Esophagus mucosa (tissue), 1 donor: ENCODE measurements at places on chromosomes 16 and 17.
A peak's percentile ranks its signal among the peaks of the same experiment; 100 is the strongest.

DNA sequence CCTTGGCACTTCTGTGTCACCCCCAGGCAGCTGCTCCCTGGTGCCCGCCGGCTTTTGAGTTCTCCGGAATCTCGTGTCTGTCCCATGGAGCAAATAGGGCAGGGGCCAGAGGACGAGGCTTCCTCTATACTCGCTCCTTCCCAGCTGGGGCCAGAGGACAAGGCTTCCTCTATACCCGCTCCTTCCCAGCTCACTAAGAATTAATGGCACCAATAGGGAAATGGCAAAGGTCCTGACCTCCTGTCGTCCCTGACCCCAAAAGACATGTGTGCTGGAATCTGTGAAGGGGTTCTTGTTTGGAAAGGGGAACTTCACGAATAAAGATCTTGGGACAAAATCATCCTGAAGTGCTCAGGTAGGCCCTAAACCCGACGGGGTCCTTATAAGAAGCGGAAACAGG is 7.6 kb downstream of the SGSH start:
- ATAC-seq = no peak

- ATAC-seq = no peak
These were observed 186.6 kb upstream of the ZFHX3 start for GRCh38 chr16:73234496-73234895.

DNA sequence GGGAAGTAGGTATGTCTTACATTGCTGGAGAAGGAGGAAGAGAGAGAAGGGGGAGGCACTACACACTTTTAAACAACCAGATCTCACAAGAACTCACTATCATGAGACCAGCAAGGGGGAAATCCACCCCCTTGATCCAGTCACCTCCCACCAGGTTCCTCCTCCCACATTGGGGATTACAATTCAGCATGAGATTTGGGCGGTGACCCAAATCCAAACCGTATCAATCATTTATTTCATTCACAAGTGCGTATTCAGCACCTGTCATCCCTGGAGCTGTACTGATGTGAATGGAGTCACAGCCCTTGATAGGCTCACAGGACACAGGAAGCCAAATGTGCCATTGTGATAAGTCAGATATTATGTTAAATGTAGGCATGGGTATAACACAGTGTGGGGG is 228.3 kb upstream of the HSBP1 start:
- no peak for ATAC-seq

DNA sequence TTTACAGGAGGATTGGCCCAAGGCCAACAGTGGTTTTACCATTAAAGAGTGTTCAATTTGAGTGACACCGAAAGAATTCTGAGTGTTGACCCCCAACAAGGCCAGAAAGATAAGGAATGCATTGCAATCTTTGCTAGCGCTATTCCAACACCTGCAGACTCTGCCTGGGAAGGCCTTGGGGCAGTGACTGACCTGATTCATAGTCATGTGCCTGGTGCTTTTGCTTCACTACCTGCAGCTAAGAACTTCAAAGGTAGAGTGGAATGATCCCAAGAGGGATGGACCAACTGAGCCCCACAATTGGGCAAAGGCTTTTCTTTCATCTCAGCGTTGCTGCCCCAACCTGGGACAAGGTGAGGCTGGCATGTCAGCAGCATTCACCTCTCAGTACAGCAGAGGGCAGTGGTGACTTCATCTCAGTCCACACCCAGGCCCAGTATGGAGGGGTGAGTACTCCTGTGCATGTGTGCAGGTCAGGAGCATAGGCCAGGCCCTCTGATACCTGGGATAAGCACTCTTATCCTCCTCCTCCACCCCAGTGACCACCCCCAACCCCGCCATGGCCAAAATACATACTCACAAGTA is 149.6 kb upstream of the GNAO1 start:
- peak; percentile 77 for ATAC-seq

DNA sequence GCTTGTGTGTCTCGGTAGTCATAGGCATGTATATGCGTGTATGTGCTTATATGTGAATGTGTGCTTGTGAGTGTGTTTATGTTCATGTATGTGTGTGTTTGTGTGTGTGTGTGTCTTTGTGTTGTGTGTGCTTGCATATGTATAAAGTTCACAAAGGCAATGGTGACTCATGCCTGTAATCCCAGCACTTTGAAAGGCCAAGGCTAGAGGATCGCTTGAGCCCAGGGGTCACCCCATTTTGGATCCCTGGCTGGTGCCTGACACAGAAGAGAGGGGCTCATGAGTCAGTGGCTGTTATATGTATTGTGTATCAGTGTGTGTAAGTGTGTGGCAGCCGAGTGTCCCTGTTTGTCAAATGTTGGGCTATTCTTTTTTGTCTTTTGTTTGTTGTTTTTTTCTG is 69.3 kb downstream of the ABCC1 start:
- ATAC-seq = no peak

DNA sequence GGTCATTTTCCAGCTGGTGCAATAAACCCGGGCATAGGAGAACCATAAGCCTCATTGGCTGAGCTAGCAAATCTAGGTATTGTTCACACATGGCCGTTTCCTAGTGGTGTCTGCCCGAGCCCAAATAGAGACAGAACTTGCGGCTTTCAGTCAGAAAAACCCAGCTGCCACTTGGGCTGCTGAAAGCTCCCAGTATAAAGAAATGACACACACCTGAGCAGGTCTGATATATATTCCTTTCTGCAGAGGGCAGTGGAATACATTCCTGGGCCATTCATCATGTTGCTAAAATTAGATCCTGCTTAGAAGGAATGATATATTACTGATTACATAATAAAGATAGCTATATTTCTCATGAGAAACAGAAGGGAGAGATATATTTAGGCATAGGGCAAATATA is 83.9 kb upstream of the IRX5 start:
- peak; percentile 91 for ATAC-seq

- no peak for ATAC-seq
These were observed 39.4 kb upstream of the PHB1 start for GRCh38 chr17:49454050-49454449.

- ATAC-seq = no peak
These were observed 15.2 kb downstream of the ARHGAP17 start for GRCh38 chr16:24999856-25000461.

DNA sequence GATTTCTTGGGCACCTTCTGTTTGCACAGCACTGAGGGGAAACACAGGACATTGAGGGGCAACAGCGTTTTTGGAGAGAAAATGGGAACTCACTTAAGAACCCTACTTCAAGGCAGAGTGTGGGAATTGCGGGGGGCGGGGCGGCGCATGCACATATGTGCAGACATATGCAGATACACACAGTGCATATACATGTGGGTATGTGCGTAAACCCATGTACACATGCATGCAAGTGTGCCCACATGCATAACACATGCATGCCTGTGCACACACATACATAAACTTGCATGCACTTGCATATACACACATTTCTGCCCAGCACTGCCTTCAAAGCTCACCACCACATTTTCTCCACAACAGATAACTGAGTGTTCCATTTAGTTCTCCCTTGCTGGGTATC is 32.4 kb downstream of the NLRC5 start:
- ATAC-seq = no peak

- no peak for ATAC-seq
These were observed 32.5 kb downstream of the MARF1 start for GRCh38 chr16:15610369-15610871.

DNA sequence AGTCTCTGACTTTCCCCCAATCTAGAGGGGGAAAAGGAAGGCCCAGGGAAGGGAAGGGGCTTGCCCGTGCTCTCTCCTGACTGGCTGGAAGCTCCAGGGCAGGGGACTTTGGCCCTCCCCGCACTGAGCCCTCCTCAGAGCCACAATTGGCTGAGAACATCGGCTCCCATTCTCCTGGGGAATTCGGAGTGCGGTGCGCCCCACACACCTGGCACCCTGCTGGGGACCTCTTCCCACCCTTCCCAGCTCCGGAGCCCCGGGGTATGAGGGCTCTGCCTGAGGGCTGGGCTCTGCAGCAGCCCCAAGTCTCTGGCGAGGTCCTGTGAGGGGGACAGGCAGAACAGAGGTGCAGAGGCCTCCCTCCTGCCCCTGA is 36.0 kb downstream of the PIMREG start:
- ATAC-seq = no peak

DNA sequence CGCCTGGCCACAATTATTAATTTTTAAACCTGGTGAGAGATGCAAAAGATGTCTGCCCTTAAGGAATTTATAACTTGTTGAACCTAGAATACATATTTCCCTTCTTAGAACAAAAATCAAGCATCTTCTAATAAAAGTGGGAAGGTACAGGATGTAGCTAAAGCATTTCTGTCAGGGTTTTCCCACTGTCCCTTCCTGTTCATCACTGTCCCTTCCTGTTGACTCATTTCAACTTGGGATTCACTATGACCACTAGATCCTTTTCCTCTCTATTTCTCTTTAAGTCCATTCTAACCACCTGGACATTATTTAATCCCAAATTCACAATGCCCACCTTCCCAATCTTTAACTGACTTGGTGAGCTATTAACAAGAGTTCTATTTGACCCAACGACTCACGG is 33.9 kb upstream of the CDRT4 start:
- no peak for ATAC-seq

DNA sequence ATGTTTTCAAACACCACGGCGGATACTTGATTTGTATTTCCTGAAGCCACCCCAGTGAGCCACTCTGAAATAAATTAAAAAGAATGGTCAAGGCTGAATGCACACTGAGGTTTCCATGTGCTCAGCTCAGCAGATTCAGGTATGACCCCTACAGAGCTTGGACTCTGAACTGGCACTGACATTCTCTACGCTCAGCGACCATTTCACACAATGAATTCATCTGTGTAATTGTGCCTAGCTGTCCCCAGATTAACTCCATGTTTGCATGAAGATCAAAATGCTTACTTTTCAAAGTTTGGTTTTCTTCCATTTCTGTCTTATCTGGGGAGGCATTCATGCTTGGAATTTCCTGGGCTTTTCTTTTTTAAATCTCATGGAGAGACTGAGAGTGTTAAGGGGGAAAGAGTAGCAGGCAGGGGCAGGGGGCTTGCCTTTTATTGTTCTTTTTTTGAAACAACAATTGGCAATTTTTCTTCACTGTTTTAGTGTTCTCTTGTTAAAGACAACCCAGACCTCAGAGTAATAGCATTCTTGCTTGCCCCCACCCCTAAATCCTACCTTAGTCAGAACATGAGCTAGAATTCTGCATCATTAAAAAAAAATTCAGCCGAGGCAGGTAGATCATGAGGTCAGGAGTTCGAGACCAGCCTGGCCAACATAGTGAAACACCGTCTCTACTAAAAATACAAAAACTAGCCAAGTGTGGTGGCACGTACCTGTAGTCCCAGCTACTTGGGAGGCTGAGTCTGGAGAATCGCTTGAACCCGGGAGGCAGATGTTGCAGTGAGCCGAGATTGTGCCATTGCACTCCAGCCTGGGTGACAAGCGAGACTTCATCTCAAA is 85.5 kb upstream of the HNF1B start:
- ATAC-seq = no peak

DNA sequence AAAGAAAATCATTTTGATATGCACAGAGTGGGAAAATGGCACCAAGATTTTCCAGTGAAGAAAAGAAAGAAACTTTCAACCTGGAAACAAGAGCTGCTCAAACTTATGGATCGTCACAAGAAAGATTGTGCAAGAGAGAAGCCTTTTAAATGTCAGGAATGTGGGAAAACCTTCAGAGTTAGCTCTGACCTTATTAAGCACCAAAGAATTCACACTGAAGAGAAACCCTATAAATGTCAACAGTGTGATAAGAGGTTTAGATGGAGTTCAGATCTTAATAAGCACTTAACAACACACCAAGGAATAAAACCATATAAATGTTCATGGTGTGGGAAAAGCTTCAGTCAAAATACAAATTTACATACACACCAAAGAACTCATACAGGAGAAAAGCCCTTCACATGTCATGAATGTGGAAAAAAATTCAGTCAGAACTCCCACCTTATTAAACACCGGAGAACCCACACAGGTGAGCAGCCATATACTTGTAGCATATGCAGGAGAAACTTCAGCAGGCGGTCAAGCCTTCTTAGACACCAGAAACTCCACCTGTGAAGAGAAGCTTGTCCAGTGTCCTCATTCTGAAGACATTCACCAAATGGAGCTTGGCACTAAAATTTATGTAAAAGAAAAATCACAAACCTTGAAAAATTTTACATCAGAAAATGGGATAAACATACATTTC is 12.2 kb downstream of the ZNF75A start:
- no peak for ATAC-seq

DNA sequence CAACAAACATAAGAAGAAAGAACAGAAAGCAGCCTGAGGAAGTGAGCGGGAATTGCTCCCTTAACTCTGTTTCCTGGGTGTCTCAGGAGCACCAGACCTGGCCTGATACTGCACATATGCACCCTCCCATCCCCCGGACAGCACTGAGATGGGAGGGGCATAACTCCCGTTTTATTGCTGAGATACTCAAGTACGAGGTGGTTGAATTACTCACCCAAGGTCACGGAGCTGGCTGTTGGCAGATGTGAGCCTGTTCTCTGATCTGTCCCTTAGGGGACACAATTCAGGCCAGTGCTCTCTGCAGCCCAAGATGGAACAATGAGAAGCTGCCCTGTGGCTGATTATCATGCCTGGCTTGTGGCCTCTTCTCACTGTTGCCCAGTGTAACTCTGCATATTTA is 9.1 kb upstream of the MED9 start:
- ATAC-seq = peak; percentile 10

DNA sequence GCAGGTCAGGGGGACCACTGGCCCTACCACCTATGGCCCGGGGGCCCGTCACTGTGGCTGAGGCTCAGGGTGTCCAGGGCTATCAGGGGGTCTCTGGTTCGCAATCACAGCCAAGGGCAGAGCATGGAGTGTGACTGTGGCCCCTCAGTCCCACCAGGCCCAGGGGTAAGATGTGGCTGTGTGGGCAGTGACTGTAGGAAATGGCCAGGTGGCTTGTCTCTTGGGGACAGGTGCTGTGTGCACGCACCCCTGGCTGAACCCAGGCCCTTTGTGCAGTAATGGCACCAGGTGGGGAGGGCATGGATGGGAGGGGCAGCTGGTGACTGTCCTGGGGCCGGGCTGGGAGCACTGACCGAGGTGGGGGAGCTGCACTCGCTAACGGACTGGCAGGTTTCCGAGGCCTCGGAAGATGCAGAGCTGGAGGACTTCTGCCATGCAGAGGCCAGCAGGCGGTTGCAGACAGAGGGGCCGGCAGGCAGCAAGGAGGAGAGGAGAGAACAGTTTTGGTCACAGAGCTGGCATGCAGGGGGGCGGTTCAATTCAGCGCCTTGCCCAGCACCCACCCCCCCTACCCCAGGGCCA is 18.8 kb downstream of the IL34 start:
- ATAC-seq = no peak

GRCh38 chr17:82415786-82416185 is 2.4 kb upstream of the HEXD start:
- no peak for ATAC-seq

- no peak for ATAC-seq
These were observed 19.3 kb downstream of the PEMT start for GRCh38 chr17:17572010-17572785.

- ATAC-seq = no peak
These were observed 44.6 kb upstream of the ADCY9 start for GRCh38 chr16:4160658-4161430.

DNA sequence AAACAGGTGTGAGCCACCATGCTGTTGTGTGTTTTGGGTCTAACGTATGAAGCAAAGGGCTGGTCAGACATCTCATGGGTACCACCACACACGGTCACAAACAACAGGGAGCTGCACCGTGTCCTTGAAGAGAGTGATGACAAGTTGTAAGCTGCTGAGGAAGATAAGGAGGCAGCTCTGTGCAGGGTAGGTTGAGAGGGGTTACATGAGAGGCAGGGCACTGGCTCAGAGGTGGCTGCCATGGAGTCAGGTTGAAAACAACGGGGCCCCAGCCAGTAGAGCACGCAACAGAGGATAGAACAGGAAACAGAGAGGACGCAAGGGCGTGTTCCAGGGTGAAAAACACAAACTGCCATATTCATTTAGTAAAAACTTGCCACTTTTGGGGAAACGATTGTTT is 52.2 kb downstream of the TRARG1 start:
- peak; percentile 41 for ATAC-seq
